ENCODE measurements at places on chromosomes 4 and X.

DNA sequence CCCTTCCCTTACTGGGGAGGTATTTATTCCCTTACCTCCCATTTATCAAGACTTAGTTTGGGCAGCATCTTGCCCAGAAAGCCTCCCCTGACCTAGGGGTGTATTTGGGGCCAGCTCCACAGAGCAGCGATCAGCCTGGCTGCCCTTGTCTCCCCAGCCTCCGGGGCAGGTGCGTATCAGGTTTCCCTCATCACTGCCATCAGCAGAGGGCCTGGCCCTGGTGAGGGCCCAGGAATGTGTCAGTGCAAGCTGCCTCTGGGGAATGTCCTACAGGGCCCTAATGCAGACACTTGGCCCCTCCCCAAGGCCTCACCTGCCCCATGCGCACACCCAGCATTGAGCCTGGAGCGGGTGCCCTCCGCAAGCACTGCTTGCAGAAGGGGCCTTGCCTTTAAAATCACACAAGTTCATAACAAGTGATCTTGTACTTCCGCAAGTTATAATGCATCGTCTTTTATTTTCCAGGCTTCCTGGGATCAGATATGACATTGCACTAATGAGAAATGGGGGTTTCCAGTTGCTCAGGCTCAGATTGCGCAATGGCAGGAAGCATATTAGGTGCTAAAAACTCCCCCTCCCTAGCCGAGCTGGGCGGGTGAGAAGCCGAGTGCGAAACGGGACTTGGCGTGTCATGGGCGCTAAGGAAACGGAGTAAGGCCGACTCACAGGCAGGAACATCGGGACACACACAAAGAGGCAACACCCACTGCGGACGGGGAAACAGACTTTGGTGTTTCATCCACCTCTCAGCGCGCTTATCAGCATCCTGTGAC lies 25.4 kb upstream of the AFAP1 start:
- H3K4me1 ChIP-seq: peaks cover 31% of the 10 kb centered on the region
- H3K36me3 ChIP-seq: no peaks in the 10 kb centered on the region
- H3K4me3 ChIP-seq: no peak overlapping the region
- H3K27ac ChIP-seq: peak overlapping the region; percentile 79
- no peak for DNase-seq

DNA sequence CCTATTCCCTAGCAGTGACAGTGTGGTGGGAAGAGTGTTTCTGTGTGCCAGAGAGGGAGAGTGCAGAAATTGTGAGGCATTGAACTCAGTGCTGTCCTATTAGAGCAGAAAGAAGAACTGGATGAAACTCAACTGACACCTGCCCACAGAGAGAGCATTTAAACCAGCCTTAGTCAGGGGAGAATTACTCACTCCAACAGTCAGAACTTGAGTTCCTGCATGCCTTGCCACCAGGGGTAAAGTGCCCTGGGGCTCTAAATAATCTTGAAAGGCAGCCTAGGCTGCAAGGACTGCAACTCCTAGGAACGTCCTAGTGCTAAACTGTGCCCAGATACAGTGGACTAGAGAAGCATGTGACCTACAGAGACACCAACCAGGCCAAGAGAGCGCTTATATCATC lies 12.8 kb downstream of the CYSLTR1 start:
- no peak for DNase-seq
- no peaks in the 10 kb centered on the region for H3K4me1 ChIP-seq
- H3K27ac ChIP-seq: no peak overlapping the region
- no peaks in the 10 kb centered on the region for H3K36me3 ChIP-seq

GRCh38 chrX:146956760-146957159 lies 142.2 kb upstream of the CXorf51A start:
- H3K36me3 ChIP-seq: no peaks in the 10 kb centered on the region
- no peak overlapping the region for H3K27ac ChIP-seq
- no peaks in the 10 kb centered on the region for H3K4me1 ChIP-seq
- H3K27me3 ChIP-seq: no peaks in the 10 kb centered on the region
- DNase-seq: no peak

DNA sequence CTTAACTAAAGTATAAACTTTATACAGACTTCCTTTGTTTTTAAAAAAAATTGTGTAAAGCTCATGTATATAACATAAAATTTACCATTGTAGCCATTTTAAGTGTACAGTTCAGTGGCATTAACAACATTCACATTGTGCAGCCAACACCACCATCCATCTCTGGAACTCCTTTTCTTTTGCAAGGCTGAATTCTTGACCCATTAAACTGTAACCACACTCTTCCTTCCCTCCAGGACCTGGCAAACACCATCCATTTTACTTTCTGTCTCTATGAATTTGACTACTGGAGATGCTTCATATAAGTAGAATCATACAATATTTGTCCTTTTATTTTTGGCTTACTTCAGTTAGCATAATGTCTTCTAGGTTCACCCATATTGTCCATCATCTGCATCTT lies 104.7 kb downstream of the RASL11B start:
- H3K27me3 ChIP-seq: no peaks in the 10 kb centered on the region
- no peak for DNase-seq
- no peak overlapping the region for H3K27ac ChIP-seq
- no peak overlapping the region for H3K4me3 ChIP-seq

DNA sequence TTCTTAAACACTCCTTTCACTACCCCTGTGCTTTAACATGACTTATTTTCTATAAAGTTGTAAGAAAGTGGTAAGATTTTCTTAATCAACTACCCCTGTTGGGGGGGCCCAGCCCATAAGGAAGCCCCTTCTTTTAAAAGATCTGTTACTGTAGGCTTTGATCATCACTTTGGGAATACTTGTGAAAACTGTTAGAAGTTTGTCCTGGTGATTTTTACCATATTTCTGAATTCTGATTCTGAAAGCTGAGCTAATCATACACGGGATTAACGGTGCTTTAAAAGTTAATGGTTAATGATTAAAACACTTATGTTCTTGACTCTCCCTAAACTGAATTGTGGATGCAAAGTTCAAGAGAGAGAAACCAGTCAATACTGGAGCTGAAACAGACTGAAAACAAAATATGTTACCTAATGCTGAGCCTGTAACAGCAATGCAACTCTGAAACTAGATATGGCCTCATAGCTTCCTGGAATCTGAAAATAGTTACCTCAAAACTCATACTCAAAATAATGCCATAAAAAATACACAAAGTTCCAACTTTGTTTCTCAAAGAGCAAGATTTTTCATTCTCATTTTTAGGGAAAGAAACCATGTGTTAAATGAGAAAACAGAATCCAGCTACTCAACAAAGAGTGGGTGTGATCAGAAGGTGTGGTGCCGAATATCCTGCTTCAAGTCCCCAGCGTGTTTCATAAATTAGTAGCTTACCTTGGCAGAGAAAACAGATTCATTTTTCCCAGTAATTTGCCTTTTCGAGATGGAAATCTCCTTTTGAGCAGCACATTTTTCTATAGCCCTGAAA lies 31.6 kb downstream of the ADH7 start:
- peak overlapping the region; percentile 73 for H3K27ac ChIP-seq
- peaks cover 6% of the 10 kb centered on the region for H3K4me1 ChIP-seq
- no peaks in the 10 kb centered on the region for H3K36me3 ChIP-seq

GRCh38 chr4:106246441-106246840 lies 69.6 kb downstream of the TBCK start:
- no peaks in the 10 kb centered on the region for H3K36me3 ChIP-seq
- no peaks in the 10 kb centered on the region for H3K4me1 ChIP-seq
- H3K27me3 ChIP-seq: no peaks in the 10 kb centered on the region
- H3K4me3 ChIP-seq: no peak overlapping the region

- H3K27ac ChIP-seq: no peak overlapping the region
- DNase-seq: no peak
- no peaks in the 10 kb centered on the region for H3K36me3 ChIP-seq
- peaks cover 13% of the 10 kb centered on the region for H3K4me1 ChIP-seq
Measured at GRCh38 chrX:46838974-46839480, 2.2 kb downstream of the RP2 start.

- H3K4me3 ChIP-seq: no peak overlapping the region
- no peak for DNase-seq
- H3K27ac ChIP-seq: no peak overlapping the region
- peaks cover under 1% of the 10 kb centered on the region for H3K36me3 ChIP-seq
Measured at GRCh38 chr4:1746265-1746691, 25.0 kb downstream of the TACC3 start.

DNA sequence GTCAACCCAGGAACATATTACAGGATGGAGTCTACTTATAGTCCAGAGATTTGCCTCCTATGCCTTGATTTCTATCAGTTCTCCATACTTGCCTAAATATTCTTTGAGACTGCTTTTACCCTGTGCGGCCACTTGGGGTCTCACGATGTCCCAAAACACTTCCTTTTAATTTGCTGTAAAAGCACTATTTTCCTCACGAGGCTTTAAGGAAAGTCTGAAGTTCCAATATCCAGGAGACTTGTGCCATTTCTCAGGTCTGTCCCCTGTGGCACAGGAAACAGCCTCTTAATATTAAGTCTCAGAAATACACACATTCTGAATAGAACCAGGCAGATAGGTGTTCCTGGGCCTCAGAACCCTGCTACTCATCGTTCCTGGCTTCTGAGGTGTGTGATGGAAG lies 142.9 kb downstream of the TMEM164 start:
- H3K27ac ChIP-seq: peak overlapping the region; percentile 18
- DNase-seq: no peak
- no peak overlapping the region for H3K4me3 ChIP-seq
- H3K4me1 ChIP-seq: peaks cover 50% of the 10 kb centered on the region

- no peaks in the 10 kb centered on the region for H3K36me3 ChIP-seq
- no peak overlapping the region for H3K4me3 ChIP-seq
- H3K27me3 ChIP-seq: no peaks in the 10 kb centered on the region
- no peak overlapping the region for H3K27ac ChIP-seq
- DNase-seq: no peak
Measured at GRCh38 chr4:184851200-184851541, 25.4 kb upstream of the ACSL1 start.

GRCh38 chrX:114841051-114841450 lies 176.4 kb downstream of the IL13RA2 start:
- DNase-seq: no peak
- no peaks in the 10 kb centered on the region for H3K36me3 ChIP-seq
- H3K27me3 ChIP-seq: no peaks in the 10 kb centered on the region
- H3K4me3 ChIP-seq: no peak overlapping the region

- H3K4me3 ChIP-seq: no peak overlapping the region
- H3K27me3 ChIP-seq: no peaks in the 10 kb centered on the region
- no peak for DNase-seq
- H3K27ac ChIP-seq: no peak overlapping the region
Measured at GRCh38 chrX:41445781-41446358, 1.3 kb upstream of the NYX start.

DNA sequence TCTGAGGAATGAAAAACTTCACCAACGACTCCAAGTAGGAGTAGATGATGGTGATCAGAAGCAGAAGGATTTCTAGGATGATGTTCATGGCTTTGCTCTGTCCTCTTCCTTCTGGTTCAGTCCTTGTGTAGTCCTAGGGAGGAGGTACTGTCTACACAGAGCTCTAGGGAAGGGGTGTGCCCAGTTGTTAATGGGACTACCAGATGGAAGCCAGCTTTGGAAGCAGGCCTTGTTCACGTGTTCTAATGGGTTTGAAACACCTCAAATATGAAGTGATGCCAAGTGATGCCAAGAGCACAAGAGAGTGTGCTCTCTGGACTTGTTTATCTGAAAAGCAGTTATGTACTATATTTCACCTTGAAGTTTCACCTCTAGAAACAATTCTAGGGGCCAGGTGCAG lies at the start of gene HSD17B13:
Gene HSD17B13, minus strand, starts transcription at position 129 of the 400 bp plus-strand sequence. Its CDS starts 41 bp downstream, at position 88.
- no peaks in the 10 kb centered on the region for H3K4me1 ChIP-seq
- no peak within 1 kb of the TSS for H3K27ac ChIP-seq
- no peak for DNase-seq
- H3K4me3 ChIP-seq: no peak within 1 kb of the TSS
- no peaks in the 10 kb centered on the region for H3K36me3 ChIP-seq
